Colonic mucosa (tissue), 4 donors: ENCODE measurements at places on chromosomes 1 and 21.

DNA sequence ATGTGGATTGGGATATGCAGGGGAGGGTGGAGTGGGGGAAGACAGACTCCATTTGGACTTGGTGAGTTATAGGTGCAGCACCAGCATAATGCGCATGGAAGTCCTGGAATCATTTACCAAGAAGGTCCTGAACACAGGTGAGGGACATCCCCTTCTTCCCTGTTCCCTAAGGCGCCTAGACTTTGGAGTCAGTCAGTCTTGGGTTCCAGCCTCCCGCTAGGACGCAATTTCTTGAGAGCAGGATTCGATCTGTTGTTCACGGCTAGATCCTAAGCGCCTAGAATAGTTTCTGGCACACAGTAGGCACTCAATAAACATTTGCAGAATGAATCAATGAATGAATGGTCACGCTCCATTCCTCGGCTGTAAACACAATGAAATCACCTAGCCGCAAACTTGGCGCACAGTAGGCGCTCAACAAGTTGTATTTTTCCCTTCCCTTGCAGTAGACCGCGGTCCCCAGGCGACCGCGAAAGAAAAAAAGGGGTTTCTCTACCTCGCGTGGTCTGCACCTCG lies 1.0 kb upstream of the AK4 start:
- H3K27me3 ChIP-seq, result no peaks in the 10 kb centered on the region
- H3K27ac ChIP-seq, result peak overlapping the region; percentile 73
- H3K36me3 ChIP-seq, result no peaks in the 10 kb centered on the region
- no peak for DNase-seq
- no peaks in the 10 kb centered on the region for H3K4me1 ChIP-seq
- peak overlapping the region; percentile 86 for H3K4me3 ChIP-seq

GRCh38 chr1:119662034-119662437 lies 14.0 kb upstream of the ZNF697 start:
- DNase-seq, result peak; percentile 43
- H3K4me1 ChIP-seq, result peaks cover 8% of the 10 kb centered on the region
- H3K4me3 ChIP-seq, result no peak overlapping the region
- no peaks in the 10 kb centered on the region for H3K36me3 ChIP-seq

DNA sequence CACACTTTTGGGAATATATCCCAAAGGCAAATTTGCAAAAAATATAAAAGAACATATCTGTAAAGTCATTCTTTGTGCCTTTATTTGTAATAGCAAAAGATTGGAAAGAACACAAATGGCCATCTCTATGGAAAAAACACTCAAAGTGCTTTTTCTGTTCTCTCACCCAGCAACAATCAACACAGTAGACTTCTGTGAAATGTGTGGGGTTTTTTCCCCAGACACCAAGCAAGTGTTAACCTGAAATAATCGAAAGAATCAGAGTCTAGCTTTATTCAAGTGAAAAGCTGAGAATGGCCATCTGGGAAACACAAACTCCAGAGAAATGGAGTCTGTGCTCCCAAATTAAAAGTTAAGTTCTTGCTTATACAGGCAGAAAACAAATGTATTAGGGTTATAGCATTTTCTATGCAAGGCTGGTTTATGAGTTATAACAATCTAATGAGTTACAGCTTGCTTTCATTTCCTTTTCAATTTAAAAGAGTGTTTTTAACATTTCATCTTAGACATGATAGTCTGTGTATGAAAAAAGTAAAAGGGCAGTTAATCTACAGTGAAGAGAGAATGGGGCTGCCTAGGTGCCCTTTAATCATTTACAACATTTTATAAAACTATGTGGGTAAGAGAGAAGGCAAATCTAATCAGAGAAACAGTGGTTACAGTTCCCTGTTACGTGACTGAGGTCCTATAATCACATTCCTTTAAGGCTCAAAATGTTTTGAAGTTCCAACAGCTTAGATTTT lies 46.6 kb downstream of the SLC30A7 start:
- no peak overlapping the region for H3K27ac ChIP-seq
- no peaks in the 10 kb centered on the region for H3K4me1 ChIP-seq
- H3K36me3 ChIP-seq, result no peaks in the 10 kb centered on the region
- DNase-seq, result no peak
- H3K4me3 ChIP-seq, result no peak overlapping the region
- no peaks in the 10 kb centered on the region for H3K27me3 ChIP-seq

- no peaks in the 10 kb centered on the region for H3K4me1 ChIP-seq
- no peak overlapping the region for H3K27ac ChIP-seq
- no peak for DNase-seq
Measured at GRCh38 chr1:220511179-220511578, 16.8 kb upstream of the MARK1 start.

GRCh38 chr1:157045250-157046218 lies at the start of gene ARHGEF11:
ARHGEF11 (minus strand) TSS chr1:157045742; CDS start chr1:157044330, 1,412 bp downstream.
- DNase-seq, result peak; percentile 92
- peaks cover 7% of the 10 kb centered on the region for H3K4me1 ChIP-seq
- no peaks in the 10 kb centered on the region for H3K27me3 ChIP-seq
- peak within 1 kb of the TSS; percentile 89 for H3K27ac ChIP-seq
- no peaks in the 10 kb centered on the region for H3K36me3 ChIP-seq
- peak within 1 kb of the TSS; percentile 48 for H3K4me3 ChIP-seq

DNA sequence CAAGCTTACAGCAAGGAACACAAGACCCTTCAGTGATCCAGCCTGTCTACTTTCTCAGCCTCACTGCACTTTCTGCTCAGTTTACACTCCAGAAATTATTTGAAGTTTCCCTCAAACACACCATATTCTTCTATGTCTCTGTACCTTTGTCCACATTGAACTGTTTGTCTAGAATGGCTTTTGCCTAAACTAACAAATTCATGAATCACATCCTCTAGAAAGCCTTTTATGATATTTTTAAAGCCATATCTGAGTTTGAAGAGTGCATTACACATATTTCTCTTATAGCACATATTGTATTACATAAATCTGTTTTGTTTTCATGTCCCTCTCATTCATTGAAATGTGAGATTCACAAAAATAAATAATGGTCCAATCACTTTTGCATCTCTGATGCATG lies 446.0 kb upstream of the ZRANB2 start:
- H3K27me3 ChIP-seq, result no peaks in the 10 kb centered on the region
- H3K36me3 ChIP-seq, result no peaks in the 10 kb centered on the region
- no peaks in the 10 kb centered on the region for H3K4me1 ChIP-seq
- no peak overlapping the region for H3K4me3 ChIP-seq
- no peak overlapping the region for H3K27ac ChIP-seq
- DNase-seq, result no peak

GRCh38 chr1:29586991-29587745 lies 350.8 kb downstream of the PTPRU start:
- H3K27ac ChIP-seq, result no peak overlapping the region
- DNase-seq, result no peak
- H3K4me1 ChIP-seq, result no peaks in the 10 kb centered on the region
- no peaks in the 10 kb centered on the region for H3K27me3 ChIP-seq
- H3K36me3 ChIP-seq, result no peaks in the 10 kb centered on the region

- H3K4me3 ChIP-seq, result no peak overlapping the region
- no peak for DNase-seq
- H3K27me3 ChIP-seq, result no peaks in the 10 kb centered on the region
- no peaks in the 10 kb centered on the region for H3K4me1 ChIP-seq
- H3K27ac ChIP-seq, result no peak overlapping the region
Measured at GRCh38 chr21:27047283-27047657, 80.4 kb upstream of the ADAMTS5 start.

DNA sequence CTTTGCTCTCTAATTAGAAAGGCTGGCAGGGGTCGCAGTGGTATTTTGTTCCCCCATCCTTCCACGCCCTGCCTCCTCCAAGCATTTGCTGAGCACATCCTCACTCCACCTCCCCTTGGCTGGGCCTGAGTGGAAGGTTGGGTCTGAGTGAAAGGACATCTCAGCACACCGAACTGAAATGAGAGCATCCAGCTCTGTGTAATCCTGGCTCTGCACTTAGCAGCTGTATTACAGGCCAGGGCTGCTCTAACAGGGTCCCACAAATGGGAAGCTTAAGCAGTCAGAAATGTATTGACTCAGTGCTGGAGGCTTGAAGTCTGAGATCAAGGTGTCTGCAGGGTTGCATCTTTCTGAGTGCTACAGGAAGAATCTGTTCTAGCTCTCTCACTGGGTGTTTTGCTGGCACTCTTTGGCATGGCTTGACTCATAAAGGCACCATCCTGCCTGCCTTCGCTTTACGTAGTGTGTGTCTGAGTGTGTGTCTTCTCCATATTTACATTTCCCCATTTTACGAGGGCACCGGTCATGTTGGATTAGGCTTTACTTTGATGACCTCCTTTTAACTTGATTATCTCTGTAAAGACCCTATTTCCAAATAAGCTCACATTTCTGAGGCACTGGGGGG lies 48.5 kb upstream of the IGSF21 start:
- H3K27me3 ChIP-seq, result no peaks in the 10 kb centered on the region
- no peak overlapping the region for H3K27ac ChIP-seq
- H3K4me3 ChIP-seq, result no peak overlapping the region
- no peaks in the 10 kb centered on the region for H3K4me1 ChIP-seq

- H3K27me3 ChIP-seq, result no peaks in the 10 kb centered on the region
- H3K4me3 ChIP-seq, result no peak overlapping the region
- no peak overlapping the region for H3K27ac ChIP-seq
- no peak for DNase-seq
- no peaks in the 10 kb centered on the region for H3K36me3 ChIP-seq
Measured at GRCh38 chr1:85599681-85600080, 19.1 kb downstream of the CCN1 start.

GRCh38 chr1:61083013-61083806 lies 849 bp downstream of the NFIA start:
- peak overlapping the region; percentile 72 for H3K4me3 ChIP-seq
- peaks cover 15% of the 10 kb centered on the region for H3K4me1 ChIP-seq
- H3K36me3 ChIP-seq, result no peaks in the 10 kb centered on the region
- H3K27me3 ChIP-seq, result no peaks in the 10 kb centered on the region

- H3K27ac ChIP-seq, result no peak overlapping the region
- H3K4me3 ChIP-seq, result no peak overlapping the region
- peak; percentile 76 for DNase-seq
- peaks cover 15% of the 10 kb centered on the region for H3K4me1 ChIP-seq
Measured at GRCh38 chr1:234866007-234866866, 256.3 kb upstream of the IRF2BP2 start.

DNA sequence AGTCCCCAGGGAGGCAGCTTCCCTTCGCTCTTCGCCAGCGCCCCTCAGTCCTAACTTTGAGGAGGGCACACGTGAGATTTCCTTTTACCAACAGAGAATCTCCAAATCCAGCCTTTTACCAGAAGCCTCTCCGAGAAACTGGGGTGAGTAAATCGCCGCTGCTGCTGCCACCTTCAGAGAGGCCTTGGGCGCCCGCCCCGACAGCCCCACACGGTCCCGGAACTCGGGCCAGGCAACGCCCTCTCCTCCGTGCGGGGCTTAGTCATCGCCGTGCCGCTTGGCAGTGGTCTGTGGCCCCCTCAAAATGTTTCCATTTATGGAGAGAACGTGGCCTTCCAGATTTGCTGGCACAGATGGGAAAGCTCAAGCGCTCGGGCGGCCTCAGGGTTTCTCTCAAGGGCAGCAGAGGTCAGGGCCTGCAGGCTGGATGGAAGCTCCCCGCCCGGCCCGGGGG lies 41.4 kb upstream of the COL6A2 start:
- no peaks in the 10 kb centered on the region for H3K27me3 ChIP-seq
- no peaks in the 10 kb centered on the region for H3K36me3 ChIP-seq
- H3K4me3 ChIP-seq, result no peak overlapping the region
- H3K4me1 ChIP-seq, result no peaks in the 10 kb centered on the region
- peak; percentile 56 for DNase-seq

- DNase-seq, result no peak
- no peaks in the 10 kb centered on the region for H3K4me1 ChIP-seq
- H3K27me3 ChIP-seq, result no peaks in the 10 kb centered on the region
- H3K36me3 ChIP-seq, result no peaks in the 10 kb centered on the region
- no peak overlapping the region for H3K4me3 ChIP-seq
Measured at GRCh38 chr1:236273358-236273757, 8.4 kb downstream of the ERO1B start.

DNA sequence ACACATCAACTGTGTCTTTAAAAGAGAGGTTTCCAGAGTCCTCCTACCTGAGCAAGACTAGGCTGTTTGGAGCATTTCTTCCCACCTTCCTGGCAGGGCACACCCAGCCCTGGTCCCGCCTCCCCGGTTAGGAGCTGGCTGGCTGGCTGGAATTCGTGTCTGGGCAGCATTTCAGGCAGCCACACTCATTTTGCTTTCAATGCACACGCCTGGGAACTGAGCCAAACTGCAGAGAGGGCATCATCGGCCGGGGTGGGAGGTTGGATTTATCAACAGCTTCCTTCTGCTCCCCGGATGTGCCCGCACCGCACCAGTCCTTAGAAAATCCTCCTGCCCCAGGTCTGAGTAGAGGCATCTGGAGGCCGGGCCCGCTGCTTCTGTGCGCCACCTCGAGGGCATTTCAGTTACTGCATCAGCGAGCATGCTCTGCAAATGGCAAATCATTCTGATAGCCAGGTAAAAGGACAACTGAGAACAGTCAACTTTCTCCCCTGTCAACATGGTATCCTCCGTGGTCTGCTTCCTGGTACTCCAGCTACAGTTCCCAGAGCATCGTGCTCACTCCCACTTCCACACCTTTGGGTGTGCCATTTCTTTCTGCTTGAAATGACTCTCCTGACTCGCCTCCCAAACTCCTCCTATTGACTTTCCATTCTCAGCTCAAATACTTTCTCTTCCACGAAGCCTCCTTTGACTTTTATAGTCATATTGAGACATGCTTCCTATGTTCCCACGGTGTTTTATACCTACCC lies 20.6 kb downstream of the TCEA3 start:
- H3K27ac ChIP-seq, result peak overlapping the region; percentile 74
- H3K36me3 ChIP-seq, result no peaks in the 10 kb centered on the region
- DNase-seq, result peak; percentile 95

GRCh38 chr1:37502104-37502503 lies 12.5 kb downstream of the MEAF6 start:
- no peak overlapping the region for H3K4me3 ChIP-seq
- H3K4me1 ChIP-seq, result no peaks in the 10 kb centered on the region
- no peaks in the 10 kb centered on the region for H3K36me3 ChIP-seq
- DNase-seq, result no peak
- no peaks in the 10 kb centered on the region for H3K27me3 ChIP-seq
- no peak overlapping the region for H3K27ac ChIP-seq

DNA sequence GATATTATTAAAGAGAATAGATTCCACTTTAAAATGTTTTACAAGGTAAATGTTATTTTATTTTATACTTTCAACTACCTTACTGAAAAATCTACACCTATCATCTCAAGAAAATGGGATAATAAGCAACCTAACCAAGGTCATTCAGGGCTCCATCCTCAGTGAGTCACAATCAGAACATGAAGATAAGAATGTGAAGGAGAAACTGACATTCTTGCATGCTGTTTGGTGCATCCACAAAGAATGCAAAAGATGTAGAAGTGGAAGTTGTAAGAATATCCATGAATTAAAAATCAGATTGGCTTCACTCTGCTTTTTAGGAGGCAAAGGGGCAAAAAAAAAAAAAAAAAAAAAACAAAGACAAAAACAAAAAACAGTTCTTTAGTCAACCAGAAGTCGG lies 6.5 kb downstream of the WARS2 start:
- H3K4me1 ChIP-seq, result no peaks in the 10 kb centered on the region
- no peak overlapping the region for H3K4me3 ChIP-seq
- H3K36me3 ChIP-seq, result no peaks in the 10 kb centered on the region
- H3K27ac ChIP-seq, result no peak overlapping the region
- DNase-seq, result no peak

GRCh38 chr1:165747632-165748447 lies 20.8 kb downstream of the TMCO1 start:
- no peaks in the 10 kb centered on the region for H3K27me3 ChIP-seq
- H3K4me3 ChIP-seq, result no peak overlapping the region
- DNase-seq, result peak; percentile 47
- no peaks in the 10 kb centered on the region for H3K4me1 ChIP-seq
- peak overlapping the region; percentile 34 for H3K27ac ChIP-seq
- peaks cover 1% of the 10 kb centered on the region for H3K36me3 ChIP-seq
